ENCODE measurements at places on chromosomes 7 and 10.

GRCh38 chr7:794671-795329 is 37.5 kb upstream of the SUN1 start:
- DNase-seq = no peak

- DNase-seq = peak; percentile 0
Observed at GRCh38 chr10:64733980-64734379, 1212.8 kb downstream of the REEP3 start.

- no peak for DNase-seq
Observed at GRCh38 chr10:84160663-84161362, 12.8 kb upstream of the GPR15LG start.

- no peak for DNase-seq
Observed at GRCh38 chr7:133650487-133651300, 397.8 kb downstream of the EXOC4 start.

DNA sequence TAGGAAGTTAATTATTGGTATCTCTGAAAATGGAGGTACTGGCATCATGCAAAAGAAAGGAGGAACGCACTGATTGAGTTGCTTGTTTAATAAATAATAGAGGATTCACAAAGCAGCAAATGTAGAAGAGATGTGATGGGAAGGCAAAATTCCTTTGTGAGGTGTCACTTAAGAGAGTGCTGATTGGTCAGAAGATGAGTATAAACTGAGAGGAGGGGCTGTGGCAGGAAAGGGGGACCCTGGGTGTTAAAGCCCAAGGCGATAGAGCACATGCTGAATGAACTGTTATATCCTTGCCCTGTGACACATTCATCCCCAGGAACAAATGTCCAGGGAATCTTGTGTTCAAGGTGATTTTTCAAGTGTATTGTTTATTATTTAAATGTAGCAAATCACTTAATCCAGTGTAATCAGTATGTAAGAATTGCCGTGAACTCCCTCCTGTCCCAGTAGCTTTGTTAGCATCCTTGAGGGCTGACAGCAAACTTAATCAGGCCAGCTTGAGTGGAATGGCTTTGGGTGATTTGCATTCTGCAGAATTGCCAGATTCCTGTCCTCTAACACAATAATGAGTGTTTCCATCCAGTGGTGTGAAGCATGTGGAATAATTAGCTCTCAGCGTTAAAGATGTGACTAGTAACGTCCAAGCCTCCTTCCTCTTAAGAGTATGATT is 111.9 kb downstream of the CHN2 start:
- DNase-seq = no peak

Measured in OCI-LY7 (cell line).